Cardiac ventricle fibroblast (primary cell): ENCODE measurements at places on chromosomes 7 and 10. TPM values are rescaled to one million over a fixed set of nuclear protein-coding genes. Genes with fewer than 3 reads are reported as not detected.

ANKRD61 gene
- not detected in 2 replicates for total RNA-seq

FBH1 gene
- 62.3 and 62.8 TPM in 2 replicates for total RNA-seq

DCLRE1C gene
- total RNA-seq = 4.8 and 6.7 TPM in 2 replicates

PRSS37 gene
- total RNA-seq = not detected in 2 replicates

GPNMB gene
- 196 and 209 TPM in 2 replicates for total RNA-seq

PROSER2 gene
- 2.1 TPM in 2 replicates for total RNA-seq

MACROH2A2 gene
- 11.1 and 13.6 TPM in 2 replicates for total RNA-seq

ADARB2 gene
- total RNA-seq = not detected in 2 replicates

FFAR4 gene
- total RNA-seq = not detected in 2 replicates

LRRD1 gene
- total RNA-seq = not detected in 2 replicates

SMNDC1 gene
- 8.1 and 8.7 TPM in 2 replicates for total RNA-seq

TUBAL3 gene
- not detected in 2 replicates for total RNA-seq

CALML3 gene
- not detected in 2 replicates for total RNA-seq

C10orf67 gene
- not detected in 2 replicates for total RNA-seq

SAP25 gene
- not detected in 2 replicates for total RNA-seq

NEUROG3 gene
- not detected in 2 replicates for total RNA-seq

NEUROD6 gene
- not detected in 2 replicates for total RNA-seq

LEP gene
- not detected in 2 replicates for total RNA-seq

MYOZ1 gene
- total RNA-seq = 0.12 TPM in 1 of 2 replicates, not detected in the other

BLVRA gene
- 23.9 and 26.0 TPM in 2 replicates for total RNA-seq

CCL24 gene
- not detected in 2 replicates for total RNA-seq

ACSM6 gene
- not detected in 2 replicates for total RNA-seq

MBL2 gene
- not detected in 2 replicates for total RNA-seq
